ENCODE measurements at places on chromosomes 11 and 22.

DNA sequence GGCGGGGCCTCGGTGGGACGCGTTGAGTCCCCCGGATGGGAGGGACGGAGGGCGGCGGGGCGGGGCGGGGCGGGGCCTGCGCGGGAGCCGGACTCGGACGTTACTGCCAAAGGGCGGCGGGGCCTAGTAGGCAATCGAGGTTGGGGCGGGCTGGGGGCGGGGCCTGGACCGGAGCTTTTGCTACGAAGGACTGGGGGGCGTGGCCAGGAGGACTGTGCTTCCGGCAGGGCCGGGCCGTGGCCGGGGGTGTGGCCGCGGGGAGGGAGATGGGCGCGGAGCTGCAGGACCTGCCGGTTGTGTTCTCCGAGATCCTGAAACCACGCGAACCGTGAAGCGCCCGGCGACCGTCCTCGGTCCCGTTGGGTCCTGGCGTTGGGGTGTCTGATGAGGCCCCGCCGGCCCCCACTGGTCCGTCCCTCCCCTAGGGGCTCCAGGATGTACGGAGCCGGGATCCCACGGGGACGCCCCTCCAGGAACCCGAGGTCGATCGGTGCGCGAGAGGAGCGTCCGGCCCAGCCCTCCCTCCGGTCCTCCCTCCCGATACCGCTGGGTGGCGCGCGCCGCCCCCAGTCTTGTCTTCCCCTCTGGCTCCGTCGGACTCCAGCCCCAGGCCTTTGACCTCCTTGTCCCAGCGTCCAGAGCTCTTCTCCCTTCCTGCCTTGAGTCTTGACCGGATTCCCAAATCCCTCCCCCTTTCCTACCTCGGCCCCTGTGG lies 648 bp upstream of the NUDT8 start:
- peak; percentile 99 for DNase-seq

DNA sequence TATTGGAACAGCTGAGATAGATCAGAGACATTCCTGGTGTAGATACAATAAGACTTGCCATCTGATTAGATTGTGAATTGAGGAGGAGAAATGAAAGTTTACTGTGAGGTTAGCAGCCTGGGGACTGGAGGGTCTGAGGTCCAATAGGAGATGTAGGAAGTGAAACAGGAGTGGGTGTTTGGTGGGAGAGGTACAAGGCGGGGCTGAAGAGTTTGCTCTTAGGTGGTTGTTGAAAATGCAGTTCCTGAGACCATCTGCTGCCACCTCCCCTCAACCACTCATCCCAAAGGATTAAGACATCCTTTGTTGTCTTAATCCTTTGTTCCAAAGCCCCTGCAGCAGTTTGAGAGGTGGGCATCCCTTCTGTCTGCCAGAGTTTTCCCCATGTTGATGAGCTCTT lies 14.8 kb downstream of the PIWIL4 start:
- DNase-seq, result no peak

DNA sequence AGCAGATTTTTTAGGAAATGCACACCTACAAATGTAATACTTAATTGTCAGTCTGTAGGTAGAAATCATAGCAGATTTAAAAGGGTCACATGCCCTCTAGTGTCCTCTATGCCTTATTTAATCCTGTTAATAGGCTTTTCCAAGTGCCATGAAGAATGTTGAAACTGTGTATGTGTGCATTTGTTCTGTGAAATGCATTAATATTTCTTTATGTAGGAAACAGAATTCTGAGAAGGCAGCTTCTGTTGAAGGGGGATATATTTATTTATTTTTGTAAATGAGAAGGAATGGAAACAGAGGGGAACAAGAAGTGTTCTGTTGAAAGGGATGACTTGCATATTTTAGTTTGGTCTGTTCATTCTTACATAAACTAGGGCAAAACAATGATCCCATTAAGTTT lies 51.0 kb downstream of the SVIP start:
- no peak for DNase-seq

- no peak for DNase-seq
Measured at GRCh38 chr11:86119077-86119476, 50.2 kb upstream of the PICALM start.

- DNase-seq, result no peak
Measured at GRCh38 chr11:72781313-72782080, 12.3 kb downstream of the STARD10 start.

DNA sequence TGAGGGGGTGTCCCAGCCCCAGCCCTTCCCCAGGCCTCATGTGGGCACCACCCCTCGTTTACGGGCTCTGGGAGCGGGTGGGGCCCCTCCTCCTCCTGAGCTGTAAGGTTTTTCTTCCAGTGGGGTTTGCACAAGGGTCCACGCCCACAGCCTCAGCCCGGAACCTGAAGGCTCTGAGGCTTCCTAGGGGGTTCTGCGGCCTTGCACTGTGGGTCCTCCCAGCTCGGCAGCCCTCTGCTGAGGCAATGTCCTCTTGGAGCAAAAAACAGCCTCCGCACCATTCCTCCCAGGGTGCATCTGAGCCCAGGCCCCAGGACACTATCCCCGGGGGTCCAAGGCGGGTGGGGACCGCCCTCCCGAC lies 14.1 kb downstream of the H19 start:
- no peak for DNase-seq

GRCh38 chr22:47594836-47595521 lies 832.5 kb downstream of the TBC1D22A start:
- DNase-seq, result no peak

GRCh38 chr11:1893581-1894359 lies 2.1 kb upstream of the PRR33 start:
- DNase-seq, result no peak

- peak; percentile 58 for DNase-seq
Measured at GRCh38 chr11:64233913-64234586, at the start of gene VEGFB. Gene VEGFB (plus strand): TSS chr11:64234584. CDS start chr11:64234834, 250 bp downstream.

DNA sequence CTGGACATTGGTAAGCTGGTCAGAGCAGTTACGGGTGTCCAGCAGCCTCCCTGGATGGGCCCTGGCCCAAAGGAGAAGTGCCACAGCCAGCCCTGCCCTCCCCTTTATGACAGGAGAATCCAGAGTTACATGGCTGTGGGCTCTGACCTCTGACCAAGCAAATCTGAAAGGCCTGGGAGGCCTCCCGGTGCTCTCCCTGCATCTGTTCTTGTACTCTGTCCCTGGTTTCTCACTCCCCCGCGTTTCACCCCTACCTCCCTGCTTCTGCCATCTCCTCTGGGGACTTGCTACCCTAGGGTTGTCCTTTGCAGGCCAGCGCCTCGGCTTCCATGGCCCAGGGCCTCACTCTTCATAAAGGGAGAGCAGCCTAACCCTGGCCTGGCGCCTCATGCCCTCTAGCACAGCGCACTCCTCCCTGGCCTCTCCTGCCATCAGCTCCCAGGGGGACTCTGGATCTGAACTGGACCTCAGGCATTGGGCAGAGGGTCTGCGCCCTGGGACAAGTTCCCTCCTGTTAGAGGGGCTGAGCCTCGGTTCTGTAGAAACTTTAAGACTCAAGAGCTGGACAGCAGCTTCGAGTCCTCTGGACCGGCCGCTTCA lies 10.7 kb downstream of the PICK1 start:
- DNase-seq, result no peak

- no peak for DNase-seq
Measured at GRCh38 chr11:71169313-71169712, 83.1 kb downstream of the SHANK2 start.

GRCh38 chr11:71193431-71193830 lies 58.9 kb downstream of the SHANK2 start:
- DNase-seq, result no peak

- DNase-seq, result no peak
Measured at GRCh38 chr22:49499433-49500075, 328.1 kb downstream of the BRD1 start.

GRCh38 chr11:75631086-75631730 lies 37.6 kb downstream of the MAP6 start:
- no peak for DNase-seq

GRCh38 chr11:113991170-113991569 lies 16.3 kb downstream of the HTR3A start:
- peak; percentile 18 for DNase-seq

DNA sequence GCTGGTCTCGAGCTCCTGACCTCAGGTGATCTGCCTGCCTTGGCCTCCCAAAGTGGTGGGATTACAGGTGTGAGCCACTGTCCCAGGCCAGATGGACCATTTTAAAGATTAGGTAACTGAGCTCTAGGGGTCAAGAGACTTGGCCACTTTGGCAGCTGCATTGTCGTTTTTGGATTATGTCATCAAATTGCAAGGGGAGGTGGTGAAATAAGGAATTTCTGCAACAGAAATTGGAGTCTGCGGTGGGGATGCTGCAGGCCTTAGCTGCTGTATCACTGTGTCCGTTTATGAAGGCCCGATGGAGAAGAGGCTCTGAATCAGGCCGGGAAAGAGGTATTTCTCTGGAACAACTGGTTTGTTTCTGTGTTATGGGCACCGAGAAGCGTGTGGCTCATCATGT lies 34.6 kb downstream of the PTPRJ start:
- DNase-seq, result no peak

DNA sequence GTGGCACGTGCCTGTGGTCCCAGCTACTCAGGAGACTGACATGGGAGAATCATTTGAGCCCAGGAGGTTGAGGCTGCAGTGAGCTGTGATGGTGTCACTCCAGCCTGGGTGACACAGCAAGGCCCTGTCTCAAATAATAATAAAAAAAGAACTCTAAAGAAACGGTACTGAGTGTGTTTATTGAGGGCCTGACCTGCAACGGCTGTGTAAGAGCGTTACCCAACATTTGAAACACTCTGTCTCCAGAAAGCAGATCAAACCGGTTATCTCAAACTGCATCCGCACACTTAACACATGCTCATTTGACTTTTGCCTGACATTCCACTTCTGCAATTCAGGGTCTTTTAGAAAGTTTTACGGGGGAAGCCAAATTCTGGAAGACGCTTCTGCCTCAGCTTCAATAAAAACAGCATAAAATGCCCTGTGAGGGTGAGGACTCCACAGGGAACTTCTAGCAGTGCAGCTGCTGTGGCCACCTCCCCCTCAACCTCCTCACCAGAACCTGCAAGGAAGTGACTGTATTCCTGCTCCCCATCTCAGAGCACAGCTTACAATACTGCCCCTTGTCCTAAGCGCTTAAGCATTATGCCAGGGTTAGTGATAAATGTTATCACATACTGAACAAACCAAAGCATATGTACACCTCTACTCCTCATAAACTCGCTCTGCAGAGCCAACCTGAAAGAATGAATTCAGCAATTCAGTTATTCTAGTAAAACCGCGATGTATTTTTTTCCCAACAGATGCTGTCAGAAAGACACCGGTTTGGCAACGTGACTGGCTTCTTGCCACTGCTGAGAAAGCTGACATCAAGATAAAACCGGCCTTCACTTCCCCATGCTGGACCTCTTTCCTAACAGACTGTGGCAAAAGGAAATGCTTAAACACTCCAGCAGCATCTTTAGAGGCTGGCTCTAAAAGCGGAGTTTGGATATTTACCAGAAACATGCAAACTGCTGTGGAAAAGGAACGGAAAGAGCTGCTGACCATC lies 52.2 kb downstream of the PRDM10 start:
- DNase-seq, result no peak

GRCh38 chr11:72001285-72001684 lies 2.6 kb downstream of the IL18BP start:
- DNase-seq, result no peak

DNA sequence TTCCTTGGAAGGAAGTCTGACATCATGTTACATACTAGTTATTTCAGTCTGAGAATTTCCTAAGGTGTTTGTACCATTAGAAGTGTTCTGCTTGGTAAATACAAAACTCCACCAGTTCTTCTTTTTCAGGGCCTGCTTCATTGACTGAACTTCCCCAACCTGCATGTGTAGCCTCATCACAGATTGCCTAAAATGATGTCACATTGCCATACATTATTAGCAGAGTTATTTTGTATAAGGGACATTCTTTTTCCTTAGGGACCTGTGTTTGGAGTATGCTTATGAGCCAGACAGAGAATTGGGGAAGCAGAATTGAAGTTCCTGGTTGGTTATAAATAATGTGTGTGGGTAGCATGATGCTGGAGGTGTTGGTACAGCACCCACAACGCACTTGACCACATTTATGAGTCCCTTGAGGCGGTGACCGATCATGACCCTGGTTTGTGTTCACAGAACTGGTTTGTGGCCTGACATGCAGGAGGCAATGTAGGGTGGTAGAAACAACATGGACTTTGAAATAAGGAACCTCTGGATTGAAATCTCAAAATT lies 16.4 kb upstream of the MMP7 start:
- DNase-seq, result no peak

All from LoVo (cell line).